ENCODE measurements at places on chromosomes 4 and X.

- DNase-seq, result no peak
Measured at GRCh38 chrX:38595801-38596200, 34.5 kb downstream of the TSPAN7 start.

DNA sequence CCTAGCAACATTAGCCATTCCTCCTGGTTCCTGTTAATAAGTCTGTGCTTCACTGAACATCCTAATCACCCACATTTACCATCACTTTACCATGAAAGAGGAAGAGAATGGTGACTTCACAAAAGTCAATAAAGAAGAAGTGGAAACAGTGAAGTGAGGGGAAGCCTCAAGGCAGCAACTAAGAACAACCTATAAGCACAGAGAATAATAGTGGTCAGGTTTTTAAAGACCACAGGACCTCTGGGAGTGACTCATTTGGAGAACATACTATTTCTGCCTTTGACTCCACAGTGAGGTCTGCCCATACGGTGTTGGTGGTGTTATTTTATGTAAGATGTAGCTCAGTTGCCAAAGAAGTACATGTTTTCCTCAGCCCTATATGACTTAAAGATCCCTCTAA lies 86.0 kb upstream of the TET2 start:
- no peak for DNase-seq

GRCh38 chr4:114527637-114528036 lies 71.0 kb upstream of the UGT8 start:
- no peak for DNase-seq

DNA sequence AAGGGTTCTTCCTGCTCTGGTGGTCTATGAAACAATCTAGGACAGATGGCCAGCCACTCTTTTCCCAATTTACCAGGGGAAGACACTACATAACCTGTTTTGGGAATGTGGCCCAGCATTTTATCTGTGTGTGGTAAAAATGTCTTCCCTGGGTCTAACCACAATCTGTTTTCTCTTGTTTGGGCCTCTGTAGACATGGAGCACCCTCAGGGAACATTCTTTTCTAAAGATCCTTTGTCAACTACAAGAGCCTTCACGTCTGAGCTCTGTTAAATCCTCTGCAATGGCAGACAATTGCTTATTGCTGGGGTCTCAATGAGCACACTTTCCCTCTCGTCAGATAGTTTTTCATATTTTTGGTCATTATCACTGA lies 35.5 kb downstream of the PLAC1 start:
- DNase-seq, result no peak

DNA sequence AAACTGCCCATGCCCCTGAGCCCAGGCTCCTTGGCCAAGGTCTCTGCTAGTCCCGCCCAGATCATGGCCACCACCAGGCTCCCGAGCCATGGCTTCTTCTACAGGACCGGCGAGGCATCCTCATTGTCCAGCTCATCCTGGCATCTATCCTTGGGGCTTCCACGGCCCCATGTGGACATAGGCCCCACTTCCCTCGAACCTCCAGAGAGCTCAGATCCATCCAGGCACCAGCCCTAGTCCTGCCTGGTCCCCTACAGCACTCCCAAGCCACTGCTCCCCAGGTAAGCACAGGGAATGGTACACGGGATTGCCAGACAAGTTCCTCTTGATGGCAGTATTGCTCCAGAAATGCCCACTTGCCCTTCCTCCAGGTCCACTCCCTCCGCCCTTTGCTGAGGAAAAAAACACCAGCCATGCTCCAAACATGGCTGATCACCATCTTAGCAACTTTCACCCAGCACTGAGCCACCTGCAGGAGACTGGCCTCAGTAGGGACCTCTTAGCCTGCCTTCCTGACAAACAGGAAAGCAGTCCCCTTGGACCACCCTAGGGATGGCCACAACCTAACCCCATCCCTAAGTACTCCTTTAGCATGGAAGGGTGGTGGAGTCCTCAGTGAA lies 272.1 kb upstream of the AGTR2 start:
- no peak for DNase-seq

DNA sequence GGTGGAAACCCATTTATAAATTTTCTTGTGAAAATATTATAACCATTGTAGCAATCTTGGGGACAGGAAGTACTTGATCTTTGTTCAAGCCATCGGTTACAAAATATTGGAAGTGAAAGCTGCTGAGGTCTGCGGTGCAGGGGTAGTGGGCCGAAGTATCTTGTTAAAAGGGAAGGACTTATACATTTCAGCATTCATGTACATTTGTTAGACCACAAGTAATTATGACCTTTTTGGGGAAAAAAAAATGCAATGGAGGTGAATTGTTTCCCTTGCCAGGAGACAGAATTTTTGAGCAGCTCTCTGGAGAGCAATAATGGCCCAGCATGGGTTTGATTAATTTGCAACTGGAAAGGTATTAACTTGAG lies 121.3 kb downstream of the EGF start:
- DNase-seq, result no peak

DNA sequence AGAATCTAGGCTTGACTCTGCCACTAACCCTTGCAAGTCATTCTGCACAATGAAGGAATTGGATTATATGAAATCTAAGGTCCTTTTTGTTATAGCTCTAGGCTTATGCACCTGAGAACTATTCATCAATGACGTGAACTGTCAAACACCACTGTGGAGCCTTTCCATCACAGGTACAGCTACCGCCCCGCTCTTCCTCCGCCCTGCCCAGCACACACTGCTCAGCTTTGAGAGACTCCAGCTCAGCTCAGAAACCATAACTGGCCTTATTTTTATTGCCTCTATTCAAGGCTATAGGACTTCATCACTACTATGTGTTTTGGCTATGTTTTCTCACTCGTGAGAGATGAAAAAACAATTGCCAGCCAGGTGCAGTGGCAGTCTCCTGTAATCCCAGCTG lies 88.2 kb upstream of the RPL34 start:
- no peak for DNase-seq

DNA sequence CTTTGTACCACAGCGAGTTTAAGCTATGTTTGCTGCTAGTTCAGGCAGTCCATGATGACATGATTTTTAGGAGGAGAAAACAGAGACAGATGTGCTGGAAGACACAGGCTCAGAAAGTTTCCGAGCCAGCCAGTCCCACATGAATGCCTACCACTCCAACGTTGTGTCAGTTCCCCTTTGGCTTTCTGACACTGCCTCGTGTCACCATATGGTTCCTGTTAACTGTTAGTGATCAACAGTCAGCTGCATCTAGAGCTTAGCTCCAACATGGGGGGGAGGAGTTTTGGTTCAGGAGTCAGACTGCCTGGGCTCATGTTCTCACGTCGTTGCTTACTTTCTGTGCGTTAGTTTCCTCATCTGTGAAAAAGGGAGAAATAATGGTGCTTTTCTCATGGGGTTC lies 343.7 kb downstream of the MID1IP1 start:
- no peak for DNase-seq

GRCh38 chr4:89257376-89257775 lies 50.2 kb downstream of the GPRIN3 start:
- DNase-seq, result no peak

DNA sequence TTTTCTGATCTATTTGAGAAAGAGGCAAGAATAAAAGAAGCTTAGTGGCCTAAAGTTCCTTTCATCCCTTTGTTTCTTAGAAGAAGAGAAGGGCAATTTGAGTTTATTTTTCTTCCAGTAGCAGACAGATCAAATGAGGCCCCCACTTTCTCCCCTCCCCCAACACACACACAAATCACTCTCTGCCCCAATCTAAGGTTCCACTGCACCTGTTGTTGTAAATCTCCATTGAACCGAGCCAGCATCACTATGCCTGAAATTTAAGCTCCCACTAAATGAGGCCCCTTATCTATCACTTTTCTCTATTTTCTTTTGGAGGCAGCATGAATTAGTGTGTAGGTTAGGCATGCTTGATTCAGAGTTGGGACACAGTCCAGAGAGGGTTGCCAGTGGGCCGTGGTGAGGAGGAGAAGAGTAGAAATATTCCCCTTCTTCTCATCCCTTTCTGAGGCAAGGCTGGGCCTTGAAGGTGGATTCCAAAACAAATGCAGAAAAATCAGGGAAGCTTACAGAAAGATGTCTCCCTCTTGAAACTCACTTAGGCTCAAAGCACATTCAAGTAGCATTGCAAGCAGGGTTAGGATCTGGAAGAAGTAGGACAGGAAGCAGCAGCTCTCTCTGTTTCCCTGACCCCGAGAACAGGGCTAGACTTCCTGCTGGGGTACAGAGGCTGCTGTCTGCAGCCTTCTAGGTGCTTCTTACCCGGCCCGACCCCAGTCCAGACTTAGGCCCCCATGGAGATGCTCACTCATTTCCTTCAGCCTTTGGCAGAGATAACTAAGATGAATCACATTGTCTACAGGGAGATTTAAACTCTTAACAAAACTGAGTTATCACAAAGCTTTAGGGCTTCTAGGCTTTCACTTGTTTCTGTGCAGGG lies 70.7 kb downstream of the RASL11B start:
- no peak for DNase-seq

DNA sequence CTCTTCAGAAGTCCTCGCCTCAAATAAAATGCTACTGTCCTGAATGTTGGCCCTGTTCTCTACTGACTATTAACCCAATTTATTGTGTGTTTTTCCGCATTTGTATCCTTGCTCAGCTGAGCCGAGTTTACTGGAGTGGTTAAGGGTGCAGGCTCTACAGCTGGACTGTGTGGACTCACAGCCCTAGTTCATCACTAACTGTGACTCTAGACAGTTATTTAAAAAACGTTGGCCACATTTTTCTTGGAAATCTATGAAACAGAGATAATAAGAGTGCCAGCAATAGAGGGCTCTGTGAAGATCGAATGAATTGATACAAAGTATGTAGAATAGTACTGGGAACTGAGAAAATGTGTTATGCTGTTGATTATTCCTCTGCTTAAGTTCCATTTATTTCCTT lies 2.9 kb upstream of the GUF1 start:
- no peak for DNase-seq

DNA sequence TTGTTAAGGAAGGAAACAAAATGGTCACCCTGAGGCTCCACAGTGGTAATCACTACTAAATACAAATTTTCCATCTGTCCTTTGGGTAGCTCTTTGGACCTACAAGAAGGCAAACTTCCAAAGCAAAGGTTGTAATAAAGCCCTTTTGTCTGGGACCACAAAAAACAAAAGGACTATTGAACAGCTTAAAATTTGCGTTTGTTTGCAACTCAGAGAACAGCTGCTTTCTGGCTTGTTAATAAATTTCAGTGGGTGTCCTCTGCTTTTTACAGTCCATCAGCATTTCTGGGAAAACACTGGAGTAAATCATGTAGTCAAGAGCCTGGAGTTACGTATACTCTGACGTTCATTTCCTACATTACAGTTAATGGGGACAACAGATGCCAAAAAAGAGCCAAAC lies 439.7 kb upstream of the DIAPH2 start:
- DNase-seq, result no peak

DNA sequence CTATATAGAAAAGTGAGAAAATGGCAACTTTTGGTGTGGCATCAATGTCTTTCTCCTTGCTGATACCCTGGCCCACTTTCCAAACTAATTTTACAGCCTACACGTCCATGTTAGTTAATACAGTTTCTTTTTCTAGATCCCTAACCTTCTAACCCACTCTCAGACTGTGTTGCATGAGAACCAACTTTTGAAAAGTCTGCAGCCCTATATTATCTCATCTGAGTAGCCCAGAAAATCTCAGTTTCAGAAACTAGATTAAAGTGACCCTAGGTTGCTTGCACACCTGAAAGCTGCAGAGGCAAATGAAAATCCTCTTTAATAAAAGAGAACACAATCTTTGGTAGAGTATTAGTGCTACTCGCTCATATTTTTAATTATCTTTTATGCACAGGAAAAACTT lies 371.6 kb upstream of the EMCN start:
- DNase-seq, result no peak

DNA sequence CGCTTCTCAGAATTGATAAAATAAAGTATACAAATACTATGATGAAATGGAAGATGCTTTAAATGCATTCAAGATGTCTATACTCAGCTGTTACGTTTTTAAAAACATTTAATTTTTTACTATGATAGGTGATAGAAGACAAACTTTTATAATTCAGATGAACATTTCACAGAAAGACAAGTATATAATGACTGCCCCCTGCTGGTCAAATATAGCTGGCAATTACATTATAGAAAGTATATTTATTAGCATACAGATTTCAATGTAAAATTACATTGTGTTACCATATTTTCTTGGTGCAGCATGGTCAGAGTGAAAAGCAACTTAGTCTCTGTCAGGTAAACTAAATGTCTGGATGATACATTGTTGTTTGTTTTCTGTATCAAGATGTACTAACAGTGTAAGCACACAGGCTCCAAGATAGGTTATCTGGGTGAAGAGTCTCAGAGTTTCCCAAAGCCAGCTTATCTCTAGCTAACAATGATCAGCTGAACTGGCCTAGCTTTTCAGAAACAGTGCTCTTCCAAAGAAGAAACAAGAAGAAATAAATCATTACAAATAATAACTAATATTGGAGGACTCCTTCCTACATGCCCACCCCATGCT lies 54.1 kb downstream of the SRPX start:
- peak; percentile 3 for DNase-seq

GRCh38 chrX:141221611-141222010 lies 20.7 kb downstream of the SPANXC start:
- DNase-seq, result no peak

- DNase-seq, result no peak
Measured at GRCh38 chr4:169109035-169109675, 99.1 kb upstream of the CBR4 start.
